ENCODE measurements at places on chromosomes 5 and 9.

DNA sequence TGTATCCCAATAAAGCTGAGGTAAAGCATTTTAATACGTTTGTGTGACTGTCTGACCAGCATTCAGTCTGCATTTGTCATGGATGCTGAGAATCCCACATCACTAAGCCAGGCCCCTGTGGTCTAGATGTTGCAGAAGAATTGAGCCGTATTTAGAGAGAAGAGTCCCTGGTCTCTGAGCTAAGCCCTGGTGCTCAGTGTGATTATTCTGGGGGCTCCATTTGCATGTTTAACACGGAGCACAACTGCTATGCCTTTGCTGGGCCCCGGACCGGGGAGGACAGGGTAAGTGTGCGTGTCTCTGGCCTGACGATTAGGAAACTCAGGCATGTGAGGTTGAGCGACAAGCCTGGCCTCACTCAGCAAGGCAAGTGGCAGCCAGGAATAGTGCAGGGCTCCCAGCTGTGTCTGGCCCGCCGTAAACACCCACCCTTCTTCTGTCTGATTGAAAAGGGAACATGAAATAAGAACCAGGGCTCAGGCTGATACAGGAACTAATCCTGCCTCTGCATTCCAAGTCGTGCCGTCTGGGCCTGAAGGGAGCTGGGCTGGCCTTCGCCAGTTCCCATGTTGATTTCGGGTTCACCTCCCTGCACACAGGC lies 22.3 kb downstream of the FAM78A start:
- no peak for DNase-seq

DNA sequence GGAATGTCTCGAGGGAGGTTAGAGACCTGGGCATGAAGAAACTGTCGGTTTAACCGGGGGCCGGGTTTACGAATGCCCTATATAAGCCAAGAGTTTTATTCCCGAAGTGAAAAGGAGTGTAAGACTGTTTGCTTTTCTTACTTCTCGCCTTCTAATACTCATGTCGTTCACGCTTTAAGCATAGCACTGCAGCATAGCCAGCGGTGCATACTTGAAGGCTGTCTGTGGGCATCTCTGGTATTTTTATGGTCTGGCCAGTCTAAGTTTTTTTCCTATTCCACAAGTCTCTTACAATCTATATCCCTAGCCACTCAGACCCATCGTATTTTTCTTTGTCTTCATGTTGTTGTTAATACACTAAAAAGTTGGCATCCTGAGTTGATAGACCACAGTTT lies 1.2 kb downstream of the UHRF2 start:
- DNase-seq: no peak

GRCh38 chr9:81613002-81613812 lies 76.1 kb downstream of the TLE1 start:
- DNase-seq: no peak

DNA sequence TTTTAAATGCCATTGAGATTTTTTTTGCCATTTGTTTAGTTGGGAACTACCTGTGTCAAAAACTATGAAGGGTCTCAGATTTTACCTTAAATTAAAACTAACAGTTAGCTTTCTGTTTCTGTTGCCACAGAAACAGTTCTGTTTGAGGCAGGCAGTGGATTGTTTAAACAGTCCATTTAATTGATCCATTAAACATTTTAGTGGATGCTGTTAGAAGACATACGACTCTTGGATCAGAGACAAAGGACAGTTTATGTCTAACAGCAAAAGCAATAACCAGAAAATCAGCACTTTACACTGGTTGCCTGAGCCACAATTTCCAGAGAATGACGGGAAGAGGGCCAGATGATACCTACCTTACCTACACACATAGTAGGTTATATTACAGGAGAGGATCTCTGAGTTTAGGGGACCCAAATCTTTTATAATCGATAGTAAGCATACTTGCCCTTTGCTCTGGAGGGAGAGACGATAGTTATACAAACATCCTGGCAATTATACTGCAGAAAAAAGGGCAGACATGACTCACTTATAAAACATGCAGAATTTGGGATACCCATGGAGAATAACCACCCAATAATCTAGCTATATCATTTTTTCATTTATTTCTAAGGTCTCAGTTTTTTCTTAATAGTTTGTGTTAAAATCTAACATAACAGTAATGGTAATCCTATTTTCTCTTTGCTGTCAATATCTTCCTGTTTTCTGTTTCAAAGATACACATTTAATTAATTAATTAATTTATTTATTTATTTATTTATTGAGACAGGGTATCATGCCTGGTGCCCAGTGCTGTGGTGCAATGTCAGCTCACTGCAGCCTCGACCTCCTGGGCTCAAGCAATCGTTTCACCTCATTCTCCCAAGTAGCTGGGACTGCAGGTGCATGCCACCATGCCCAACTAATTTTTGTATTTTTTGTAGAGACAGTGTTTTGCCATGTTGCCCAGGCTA lies 136.7 kb upstream of the TNFAIP8 start:
- no peak for DNase-seq

DNA sequence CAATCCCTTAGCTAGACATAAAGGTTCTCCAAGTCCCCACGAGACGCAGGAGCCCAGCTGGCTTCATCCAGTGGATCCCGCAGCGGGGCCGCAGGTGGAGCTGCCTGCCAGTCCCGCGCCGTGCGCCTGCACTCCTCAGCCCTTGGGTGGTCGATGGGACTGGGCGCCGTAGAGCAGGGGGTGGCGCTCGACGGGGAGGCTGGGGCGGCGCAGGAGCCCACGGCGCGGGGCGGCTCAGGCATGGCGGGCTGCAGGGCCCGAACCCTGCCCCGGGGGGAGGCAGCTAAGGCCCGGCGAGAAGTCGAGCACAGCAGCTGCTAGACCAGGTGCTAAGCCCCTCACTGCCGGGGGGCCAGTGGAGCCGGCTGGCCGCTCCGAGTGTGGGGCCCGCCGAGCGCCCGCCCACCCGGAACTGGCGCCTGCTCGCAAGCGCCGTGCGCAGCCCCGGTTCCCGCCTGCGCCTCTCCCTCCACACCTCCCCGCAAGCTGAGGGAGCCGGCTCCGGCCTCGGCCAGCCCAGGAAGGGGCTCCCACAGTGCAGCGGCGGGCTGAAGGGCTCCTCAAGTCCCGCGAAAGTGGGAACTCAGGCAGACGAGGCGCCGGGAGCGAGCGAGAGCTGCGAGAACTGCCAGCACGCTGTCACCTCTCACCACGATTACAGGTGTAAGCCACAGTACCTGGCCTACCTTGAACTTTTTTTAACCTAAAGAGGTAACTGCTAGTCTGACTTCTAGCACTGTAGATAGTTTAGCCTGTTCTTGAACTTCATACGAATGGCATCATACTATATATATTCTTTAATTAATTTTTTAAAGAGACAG lies 35.5 kb downstream of the PTGS1 start:
- no peak for DNase-seq

DNA sequence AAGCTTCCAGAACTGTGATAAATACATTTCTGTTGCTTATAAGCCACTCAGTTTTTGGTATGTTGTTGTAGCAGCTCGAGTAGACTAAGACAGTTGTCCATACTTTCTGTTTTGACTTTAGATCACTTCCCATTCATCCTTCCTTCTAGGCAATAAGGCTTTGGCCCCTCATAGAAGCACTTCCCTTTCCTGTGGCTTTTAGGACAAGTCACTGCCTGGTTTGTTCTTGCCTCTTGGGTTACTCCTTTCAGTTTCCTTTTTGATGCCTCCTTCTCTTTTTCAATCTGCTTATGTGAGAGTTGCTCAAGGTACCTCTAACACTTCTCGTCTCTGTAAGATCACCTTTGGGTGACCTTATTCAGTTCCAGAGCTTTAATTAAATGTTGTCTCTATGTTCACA lies 72.4 kb upstream of the NTRK2 start:
- DNase-seq: no peak

- DNase-seq: peak; percentile 54
Measured at GRCh38 chr5:56900858-56901578, 8.4 kb upstream of the SETD9 start.

GRCh38 chr5:139684881-139685749 lies 37.0 kb downstream of the CXXC5 start:
- DNase-seq: no peak

- DNase-seq: no peak
Measured at GRCh38 chr5:103744159-103744558, 181.6 kb upstream of the NUDT12 start.

DNA sequence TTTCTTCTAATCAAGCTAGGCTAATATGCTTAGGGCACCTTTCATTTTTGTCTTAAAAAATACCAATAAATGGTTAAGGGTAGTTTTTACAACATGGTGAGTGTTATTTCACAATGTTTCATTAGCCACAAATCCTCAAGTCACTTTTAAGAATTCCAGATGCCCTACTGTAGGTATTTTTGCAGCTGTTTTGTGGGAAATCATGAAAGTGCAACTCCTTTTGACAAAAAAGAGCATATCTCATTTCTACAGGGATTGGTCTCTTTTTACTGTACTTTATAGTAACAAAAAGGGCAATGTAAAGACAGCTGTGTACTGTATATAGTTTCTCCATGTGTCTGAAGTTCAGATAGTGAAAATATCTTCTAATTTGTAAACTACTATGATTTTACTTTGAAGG lies 28.3 kb upstream of the GAS1 start:
- no peak for DNase-seq

DNA sequence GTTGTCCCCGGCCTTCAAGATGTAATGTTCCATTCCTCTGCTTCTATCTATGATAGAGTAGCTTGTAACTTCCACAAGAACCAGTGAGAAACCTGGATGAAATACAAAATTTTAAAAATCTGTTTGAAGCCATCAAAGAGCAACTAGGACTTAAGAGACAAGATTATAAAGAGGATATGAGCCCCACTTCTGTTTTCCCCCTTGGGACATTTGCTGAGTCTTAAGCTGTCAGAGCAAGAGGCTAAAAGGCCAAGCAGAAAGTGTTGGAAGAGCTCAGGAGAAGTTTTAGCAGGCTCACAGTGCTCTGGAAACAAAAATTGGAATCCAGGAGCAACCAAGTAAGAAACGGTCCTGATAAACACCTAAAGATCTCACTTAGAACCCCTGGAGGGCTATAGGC lies 76.1 kb downstream of the ADRB2 start:
- DNase-seq: no peak

DNA sequence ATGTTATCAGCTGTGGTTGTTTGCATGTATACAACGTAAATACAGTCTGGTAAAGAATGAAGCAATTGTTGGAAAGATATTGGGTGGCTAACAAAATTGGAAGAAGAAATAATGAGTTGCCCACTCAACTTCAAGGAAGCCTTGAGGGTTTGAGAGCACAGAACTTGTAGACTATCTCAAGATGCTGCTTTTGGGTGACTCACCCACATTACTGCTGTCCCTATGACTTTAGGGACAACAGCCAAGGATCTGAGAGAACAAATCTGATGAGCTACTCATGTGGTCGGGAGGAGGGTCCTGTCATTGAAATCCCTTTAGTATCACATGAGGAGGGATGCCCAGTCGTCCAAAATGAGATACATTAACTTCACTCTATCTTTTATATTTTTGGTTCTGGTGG lies 261.8 kb downstream of the GAS1 start:
- DNase-seq: no peak

DNA sequence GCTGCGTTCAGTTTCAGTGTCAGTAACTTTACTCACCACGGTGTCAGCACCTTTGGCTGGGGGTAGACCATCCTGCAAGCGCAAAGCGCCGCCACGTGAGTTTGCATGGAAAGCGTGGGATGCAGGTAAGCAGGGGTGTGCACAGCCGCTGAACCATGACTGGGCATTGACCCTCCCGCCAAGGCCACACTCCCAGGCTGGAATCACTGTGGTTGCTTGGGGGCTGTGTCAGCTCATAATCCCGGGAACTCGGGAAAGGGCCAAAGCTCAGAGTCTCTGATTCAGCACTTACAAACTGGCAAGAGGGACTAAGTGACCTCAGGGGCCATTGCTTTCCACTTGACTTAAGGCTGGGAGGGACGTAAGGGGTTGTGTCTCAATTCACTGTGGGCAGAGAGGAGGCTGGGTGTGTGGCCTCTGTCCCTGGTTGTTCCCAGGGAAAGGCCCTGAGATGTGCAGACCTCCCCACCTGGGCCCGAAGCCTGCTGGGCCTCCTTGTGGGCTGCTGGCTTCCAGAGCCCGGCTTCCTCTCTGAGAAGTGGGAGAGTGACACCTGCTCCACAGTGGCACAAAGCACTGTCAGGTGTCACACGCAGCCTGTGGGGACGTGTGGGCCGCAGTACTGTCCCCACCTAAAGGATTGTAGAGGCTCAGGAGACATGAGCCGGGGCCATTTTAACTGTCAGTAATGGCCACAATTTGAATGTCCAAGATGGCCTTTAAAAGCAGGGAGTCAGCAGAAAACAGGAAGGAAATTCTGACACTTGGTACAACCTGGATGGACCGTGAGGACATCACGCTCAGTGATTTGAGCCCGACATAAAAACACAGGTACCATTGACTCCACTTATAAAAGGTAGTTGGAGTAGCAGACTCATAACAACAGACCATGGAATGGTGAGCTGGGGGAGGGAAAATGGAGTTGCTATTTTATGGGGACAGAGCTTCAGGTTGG lies 16.7 kb downstream of the ABO start:
- DNase-seq: no peak

DNA sequence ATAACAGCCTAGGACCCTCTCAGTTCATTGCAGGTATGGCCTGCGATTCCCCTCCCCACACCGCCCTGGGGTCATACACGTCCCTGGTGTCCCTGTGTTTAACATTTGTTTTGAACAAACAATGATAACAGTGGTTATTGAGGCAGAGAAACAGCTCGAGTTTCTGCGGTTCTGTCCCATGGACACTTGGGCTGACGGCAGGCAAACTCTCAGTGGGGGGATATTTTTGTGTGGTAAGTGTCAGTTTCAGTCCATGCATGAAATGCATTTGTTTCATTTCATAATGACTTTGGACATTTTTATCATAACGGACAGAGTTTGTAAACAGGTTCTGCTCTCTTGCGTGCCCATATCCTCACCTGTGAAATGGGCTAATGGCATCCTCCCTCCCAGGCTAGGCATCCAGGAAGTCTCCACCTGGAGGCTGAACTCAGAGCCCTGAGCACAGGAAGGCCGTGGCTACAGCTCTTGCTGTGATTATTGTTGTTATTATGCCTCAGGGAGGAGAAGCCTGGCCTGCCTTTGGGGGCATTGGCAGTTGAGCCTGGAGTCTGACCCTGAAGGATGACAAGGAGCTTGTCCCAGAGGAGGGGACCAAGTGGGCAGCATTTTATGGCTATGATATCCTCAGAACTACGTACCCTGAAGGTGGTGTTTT lies 190.9 kb downstream of the GADD45G start:
- DNase-seq: no peak

DNA sequence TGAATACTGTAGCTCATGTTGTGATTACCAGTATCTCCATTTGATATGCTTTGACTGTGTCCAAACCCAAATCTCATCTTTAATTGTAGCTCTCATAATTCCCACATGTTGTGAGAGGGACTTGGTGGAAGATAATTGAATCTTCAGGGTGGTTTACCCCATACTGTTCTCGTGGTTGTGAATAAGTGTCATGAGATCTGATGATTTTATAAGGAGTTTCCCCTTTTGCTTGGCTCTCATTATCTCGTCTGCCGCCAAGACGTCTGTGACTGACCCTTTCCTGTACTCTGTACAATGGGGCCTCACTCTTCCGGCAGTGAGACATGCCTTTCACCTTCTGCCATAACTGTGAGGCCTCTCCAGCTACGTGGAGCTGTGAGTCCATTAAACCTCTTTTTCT lies 59.3 kb downstream of the TRIO start:
- DNase-seq: no peak

GRCh38 chr5:110342683-110343082 lies 383.8 kb downstream of the TMEM232 start:
- DNase-seq: no peak
